ENCODE measurements at places on chromosomes 4 and X.

DNA sequence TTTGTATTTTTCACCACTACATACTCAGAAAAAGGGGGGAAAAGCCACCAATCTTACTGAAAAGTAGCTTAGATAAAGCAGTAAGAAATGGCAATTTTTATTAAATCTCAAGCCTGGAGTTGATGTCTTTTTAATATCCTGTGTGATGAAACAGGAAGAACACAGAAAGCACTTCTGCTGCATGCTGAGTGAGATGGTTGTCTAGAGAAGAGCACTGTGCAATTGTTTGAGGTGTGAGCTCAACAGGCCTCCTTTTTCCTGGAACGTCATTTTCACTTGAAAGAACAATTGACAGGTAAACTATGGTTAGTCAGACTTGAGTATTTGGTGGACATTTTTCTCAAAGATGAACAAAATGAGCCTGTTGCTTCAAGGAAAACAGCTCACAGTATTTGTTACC is 73.9 kb downstream of the RTL5 start:
- no peak for DNase-seq

DNA sequence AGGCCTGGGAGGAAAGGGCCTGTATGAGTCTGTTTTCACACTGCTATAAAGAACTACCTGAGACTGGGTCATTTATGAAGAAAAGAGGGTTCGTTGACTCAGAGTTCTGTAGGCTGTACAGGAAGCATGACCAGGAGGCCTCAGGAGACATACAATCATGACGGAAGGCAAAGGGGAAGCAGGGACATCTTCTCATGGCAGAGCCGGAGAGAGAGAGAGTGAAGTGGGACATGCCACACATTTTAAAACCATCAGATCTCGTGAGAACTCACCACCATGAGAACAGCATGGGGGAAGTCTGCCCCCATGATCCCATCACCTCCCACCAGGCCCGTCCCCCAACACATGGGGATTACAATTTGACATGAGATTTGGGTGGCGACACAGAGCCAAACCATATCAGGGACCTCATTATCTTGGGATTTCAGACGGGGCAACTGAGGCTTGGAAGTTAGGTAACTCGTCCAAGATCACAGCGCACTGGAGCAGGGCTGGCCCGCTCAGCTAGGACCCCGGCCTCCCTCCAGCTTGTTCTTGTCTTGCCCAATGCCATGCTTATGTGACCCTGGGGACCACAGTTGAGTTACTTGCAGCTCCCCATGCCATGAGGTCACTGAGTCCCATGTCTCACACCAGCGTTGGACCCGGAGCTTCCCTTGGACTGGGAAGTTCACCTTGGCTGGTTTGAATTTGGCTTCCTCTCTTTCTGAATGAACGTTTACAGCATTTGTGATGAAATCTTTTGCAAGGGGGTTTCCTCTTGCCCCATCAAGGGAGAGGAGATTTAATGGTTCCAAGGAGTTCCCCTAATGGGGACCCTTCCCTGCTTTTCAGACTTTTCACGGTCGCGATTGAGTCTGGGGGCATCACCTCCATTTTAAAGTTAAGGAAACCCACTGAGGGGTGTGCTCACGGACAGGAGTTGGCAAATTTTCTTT is 18.1 kb downstream of the HTRA3 start:
- DNase-seq = no peak

- DNase-seq = no peak
These were observed 29.6 kb upstream of the CHRNA9 start for GRCh38 chr4:40305328-40306170.

DNA sequence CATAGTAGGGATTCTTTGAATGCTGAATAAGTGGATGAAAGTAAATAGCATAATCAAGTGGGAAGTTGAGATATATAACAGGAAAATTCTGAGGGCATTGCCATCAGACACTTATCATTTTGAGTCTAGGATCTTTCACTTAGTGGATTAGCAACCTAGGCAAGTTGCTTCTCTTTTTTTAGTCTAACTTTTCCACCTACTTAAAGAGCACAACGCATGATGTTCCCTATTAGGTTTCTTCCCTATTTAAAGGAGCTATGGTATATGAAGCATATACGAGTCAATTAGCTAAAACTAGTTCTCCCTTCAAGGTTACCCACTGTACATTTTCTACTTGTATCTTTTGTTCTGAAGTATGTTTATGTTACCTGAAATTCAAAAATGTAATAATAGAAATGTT is 67.1 kb upstream of the HS3ST1 start:
- DNase-seq = no peak

- no peak for DNase-seq
These were observed 428.0 kb downstream of the EPHA5 start for GRCh38 chr4:65242156-65242846.

DNA sequence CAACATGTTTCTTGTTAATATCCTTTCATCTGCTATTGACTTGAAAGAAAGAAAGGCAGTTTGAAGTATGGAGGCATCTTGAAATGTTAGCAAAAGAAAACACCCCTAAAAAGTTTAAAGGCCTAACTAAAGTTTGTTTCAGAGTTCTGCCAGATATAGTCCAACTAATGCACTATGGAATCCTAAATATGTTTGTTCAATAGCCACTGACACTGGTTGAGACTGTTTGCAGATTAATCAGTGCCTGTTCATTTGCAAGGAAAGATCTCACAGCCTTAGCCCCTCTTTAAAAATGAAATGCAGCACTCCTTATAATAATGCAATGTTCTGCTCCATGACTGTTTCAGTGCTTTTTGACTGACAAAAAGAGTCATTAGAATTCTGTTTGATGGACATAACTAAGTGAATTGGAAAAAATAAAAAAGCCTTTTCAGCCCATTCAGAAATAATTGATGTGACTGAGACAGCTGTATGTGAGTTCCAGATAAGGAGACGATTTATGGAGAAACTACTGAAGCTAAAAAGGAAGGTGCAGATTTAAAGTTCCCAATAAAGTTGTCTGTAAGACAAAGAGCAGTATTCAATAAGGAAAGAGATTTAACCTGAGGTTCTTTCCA is 192.0 kb downstream of the PCDH7 start:
- peak; percentile 5 for DNase-seq

GRCh38 chr4:161581262-161582230 is 582.3 kb downstream of the FSTL5 start:
- DNase-seq = no peak

GRCh38 chr4:138935-139334 is 14.6 kb downstream of the ZNF718 start:
- DNase-seq = no peak

GRCh38 chrX:63985906-63986305 is 200.9 kb upstream of the ARHGEF9 start:
- DNase-seq = no peak

DNA sequence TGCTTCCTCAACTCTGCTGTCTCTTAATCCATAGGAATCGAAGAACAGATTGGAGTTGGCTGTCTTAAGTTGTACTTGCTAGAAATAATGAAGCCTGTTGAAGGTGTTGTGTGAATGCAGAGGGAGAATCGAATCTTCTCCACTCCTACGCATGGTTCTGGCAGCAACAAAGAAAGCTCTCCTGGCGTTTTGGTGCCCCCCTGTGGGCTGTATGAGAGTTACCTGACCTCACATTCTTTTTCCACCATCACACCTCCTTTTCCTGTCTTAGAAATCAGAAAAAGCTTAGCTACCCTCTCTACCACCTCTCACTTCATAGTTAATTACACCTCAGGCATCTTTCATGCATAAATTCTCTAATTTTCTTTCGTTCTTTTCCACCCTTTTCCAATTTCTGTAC is 16.3 kb downstream of the KLF8 start:
- DNase-seq = peak; percentile 58

GRCh38 chr4:20195071-20195885 is 56.4 kb upstream of the SLIT2 start:
- no peak for DNase-seq

DNA sequence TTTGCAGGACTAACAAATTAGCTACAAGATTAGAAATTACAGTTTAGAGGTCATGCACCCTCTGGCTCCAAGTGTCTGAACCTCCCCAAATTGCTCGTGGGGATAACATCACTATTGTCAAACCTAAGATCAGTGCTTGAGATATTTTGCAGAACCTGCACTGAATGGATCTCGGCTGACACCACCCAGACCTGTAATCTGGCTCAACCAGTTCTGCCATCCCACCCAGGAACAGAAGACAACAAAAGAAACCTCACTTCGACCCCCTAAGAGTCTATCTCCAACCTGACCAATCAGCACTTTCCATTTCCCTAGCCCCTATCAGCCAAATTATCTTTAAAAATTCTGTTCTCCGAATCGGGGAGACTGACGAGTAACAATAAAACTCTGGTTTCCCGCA is 318.7 kb downstream of the NAP1L3 start:
- DNase-seq = no peak

- DNase-seq = no peak
These were observed 105.9 kb downstream of the SH3RF1 start for GRCh38 chr4:169164669-169165415.

DNA sequence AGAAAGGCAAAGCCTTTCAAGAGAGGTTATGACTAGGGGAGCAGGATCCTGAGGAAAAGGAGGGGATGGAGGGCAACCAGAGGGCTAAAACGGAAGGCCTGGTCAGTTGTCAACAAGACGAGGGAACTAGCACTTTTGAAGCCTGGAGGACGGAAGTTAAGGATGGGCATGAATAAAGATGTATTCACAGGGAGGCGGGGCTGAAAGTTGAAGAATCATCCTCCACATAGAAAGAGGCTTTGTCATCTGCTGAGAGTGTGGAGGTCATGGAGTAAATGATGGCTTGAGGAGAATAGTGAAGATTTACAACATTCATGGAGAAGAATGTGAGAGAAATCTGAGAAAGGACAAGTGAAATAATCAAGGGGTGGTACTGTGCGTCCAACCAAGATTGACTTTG is 137.5 kb downstream of the MAGEB17 start:
- no peak for DNase-seq

GRCh38 chr4:126592088-126592487 is 1040.7 kb upstream of the INTU start:
- DNase-seq = no peak

DNA sequence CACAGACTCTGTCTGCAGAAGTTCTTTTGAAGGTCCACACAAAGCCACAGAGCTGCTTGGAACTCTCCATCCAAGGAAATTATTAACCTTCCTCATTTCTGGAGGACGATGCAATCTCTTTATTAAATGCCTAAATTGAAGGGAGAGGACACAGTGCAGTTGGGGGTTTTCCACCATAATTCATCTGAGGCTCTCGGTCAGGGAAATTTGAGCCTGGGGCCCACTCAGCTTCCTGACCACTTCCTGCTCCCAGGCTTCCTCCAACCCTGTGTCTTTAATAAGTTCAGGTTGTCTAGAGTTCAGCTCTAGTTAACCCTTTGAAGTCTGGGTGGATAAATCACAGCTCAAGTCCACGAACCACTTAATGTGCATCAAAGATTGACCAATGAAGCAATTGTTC is 58.5 kb downstream of the PRPS1 start:
- no peak for DNase-seq

- DNase-seq = no peak
These were observed 327.2 kb upstream of the DIPK2B start for GRCh38 chrX:45527834-45528233.

GRCh38 chr4:2103843-2104547 is 44.9 kb downstream of the NAT8L start:
- no peak for DNase-seq

DNA sequence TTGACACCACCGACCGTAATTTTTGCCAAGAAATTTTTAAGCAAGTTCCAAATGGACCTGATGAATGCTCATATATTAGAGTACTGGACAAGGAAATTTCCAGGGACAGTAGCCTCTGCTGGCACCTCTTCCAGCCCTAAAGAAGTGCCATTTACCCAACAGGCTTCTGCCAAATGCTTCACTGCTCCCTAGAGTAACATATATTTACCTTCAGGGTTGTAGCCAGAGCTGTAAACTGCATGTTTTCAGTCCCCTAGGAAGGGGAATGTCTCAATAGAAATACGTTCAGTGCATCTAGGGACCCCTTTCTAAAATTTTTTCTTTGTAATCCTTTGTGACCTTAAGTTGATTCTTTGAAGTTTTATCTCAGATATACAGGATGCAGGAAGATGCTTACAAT is 143.1 kb upstream of the SMAD1 start:
- DNase-seq = no peak

DNA sequence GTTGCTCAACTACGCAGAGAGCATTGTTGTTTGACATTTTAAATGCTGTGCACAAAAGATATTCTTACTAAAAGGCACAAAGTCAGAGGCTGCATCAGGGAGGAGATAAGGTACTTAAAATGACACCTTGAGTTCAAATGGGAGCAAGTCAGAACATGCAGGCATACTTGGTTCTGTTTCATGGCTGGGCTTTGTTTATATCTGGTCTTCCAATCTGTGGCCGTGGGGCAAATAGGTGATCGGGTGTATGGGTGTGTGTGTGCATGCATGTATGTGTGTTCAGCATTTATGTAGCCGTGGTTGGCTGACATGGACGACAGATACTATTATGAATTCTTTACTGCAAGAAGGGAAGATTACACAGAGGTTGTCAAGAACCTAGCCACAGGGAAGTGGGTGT is 106.1 kb downstream of the RASL11B start:
- no peak for DNase-seq

DNA sequence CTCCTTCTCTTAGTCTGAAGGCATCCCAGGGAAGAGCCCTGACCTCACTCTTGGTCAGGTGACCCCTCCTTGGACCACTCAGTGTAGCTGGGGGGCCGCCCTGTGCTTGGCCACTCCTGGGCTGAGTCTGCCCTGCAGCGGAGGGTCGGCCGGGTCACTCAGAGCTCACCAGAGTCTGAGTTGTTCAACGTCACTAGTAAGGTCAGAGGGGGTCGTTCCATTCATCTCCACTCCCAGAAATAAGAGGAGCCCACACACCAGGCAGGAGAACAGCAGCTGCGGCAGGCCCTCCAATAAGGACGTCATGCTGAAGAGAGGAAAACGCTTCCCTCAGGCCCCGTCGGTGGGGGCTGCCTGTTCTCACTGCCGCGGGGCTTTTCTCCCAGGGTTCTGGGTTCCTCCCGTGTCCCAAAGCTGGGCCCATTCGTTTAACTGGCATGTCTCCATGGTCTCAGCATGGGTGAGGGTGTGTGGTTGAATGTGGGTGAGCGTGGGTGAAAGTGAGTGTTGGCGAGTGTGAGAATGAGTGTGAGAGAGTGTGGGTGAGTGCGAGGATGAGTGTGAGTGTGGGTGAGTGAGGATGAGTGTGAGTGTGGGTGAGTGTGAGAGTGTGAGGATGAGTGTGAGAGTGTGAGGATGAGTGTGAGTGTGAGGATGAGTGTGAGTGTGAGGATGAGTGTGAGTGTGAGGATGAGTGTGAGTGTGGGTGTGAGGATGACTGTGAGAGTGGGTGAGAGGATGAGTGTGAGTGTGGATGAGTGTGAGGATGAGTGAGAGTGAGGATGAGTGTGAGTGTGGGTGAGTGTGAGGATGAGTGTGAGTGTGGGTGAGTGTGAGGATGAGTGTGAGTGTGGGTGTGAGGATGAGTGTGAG is 47.7 kb downstream of the ING2 start:
- no peak for DNase-seq
